ENCODE measurements at places on chromosomes 3 and 15.
A peak's percentile ranks its signal among the peaks of the same experiment; 100 is the strongest.

- no peak for DNase-seq
Measured at GRCh38 chr3:4786431-4786830, 192.8 kb upstream of the BHLHE40 start.

DNA sequence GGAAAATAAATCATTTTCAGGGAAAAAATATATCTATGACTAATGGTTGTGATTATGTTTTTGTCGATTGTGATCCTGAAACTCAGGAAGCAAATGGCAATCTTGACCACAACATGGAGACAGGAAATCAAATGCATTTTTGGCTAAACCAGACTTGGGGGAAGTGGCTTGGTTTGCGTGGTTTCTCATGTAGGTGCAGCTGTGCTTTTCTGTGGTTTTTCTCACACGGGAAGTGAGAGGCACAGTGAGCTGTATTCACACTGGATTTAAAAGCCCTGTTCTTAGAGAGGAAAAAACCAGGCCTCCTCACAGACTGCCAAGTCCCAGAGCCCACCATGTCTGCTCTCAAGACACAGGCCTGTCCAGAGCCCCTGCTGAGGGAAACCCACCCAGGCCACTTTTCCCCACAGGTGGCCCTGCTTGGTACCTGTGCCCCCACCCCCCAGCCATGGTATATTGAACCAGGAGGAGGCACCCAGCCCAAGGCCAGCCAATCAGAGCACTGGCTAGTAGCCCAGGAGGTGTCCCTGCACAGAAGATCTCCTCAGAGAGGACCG is 46.1 kb downstream of the BTD start:
- DNase-seq = peak; percentile 70

GRCh38 chr15:78307976-78308375 is 8.6 kb upstream of the SKIC8 start:
- DNase-seq = no peak

GRCh38 chr3:170383567-170383966 is 26.1 kb downstream of the SKIL start:
- DNase-seq = no peak

All from CD4-positive, alpha-beta T cell treated with Interleukin-6 for 4 hours (primary cell).